ENCODE measurements at places on chromosomes 16 and 17.

DNA sequence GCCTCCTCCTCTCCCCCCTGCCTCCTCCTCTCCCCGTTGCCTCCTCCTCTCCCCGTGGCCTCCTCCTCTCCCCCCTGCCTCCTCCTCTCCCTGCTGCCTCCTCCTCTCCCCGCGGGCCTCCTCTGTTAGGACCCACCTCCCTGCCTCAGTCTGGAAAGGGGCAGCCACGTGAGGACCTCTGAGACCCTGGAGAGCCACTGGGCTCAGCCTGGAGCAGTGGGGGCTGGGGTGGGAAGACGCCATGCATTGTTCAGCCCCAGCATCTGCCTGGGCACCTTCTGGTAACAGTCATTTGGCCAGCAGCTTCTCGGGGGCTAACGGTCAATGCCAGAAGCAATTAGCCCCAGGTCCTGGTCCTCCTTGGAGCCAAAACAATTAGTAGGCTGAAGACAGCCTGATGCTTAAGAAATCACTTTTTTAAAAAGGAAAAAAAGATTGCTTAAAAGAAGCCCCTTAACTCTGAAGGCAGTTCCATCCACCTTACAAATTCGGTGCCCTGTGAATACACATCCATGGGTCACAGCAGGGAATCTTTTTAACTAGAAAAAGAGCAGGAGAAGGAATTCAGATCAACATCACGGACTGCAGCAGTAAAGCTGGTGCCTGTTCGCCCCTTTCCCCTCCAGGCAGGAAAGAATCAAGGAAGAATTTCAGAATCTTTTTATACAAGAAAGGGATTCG lies 29.8 kb downstream of the NXN start:
- DNase-seq: no peak

GRCh38 chr16:22260490-22260889 lies 36.7 kb upstream of the POLR3E start:
- no peak for DNase-seq

GRCh38 chr16:29649588-29650494 lies 13.2 kb upstream of the SPN start:
- DNase-seq: no peak

- no peak for DNase-seq
Observed at GRCh38 chr17:44097110-44097958, 26.1 kb downstream of the HDAC5 start.

- no peak for DNase-seq
Observed at GRCh38 chr16:50313596-50314478, 47.5 kb downstream of the ADCY7 start.

DNA sequence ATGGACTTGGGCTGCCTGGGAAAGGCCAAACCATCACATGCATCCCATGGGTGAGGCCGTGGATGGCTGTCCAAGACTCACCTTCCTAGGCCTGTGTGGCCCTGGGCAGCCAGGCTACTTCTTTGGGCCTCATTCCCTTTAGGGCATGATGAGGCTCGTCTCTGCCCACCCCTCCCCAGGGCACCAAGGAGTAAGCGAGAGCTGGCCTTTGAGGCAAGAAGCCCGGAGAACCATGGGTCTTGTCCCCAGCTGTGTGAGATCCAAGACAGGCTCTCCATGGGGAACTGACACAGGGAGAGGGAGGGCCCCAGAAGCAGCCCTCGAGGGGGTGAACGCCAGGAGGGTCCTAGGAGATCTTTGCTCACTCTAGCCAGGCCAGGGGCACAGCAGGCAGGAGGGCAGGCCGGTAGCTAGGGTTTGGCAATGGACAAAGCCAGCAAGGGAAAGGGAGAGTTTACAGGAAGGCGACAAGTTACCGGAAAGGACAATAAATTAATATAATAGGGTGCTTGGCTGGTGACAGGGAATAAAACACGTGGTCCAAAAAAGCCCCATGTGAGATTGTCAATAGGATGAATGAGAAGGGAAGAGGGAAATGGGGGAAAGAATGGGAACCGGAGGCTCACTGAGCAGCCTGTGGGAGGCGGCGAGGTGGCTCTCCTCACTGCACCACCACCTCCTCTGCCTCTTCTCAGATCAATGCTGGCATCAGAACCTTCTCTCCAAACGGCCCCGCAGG lies 119.1 kb downstream of the SDK2 start:
- DNase-seq: no peak

DNA sequence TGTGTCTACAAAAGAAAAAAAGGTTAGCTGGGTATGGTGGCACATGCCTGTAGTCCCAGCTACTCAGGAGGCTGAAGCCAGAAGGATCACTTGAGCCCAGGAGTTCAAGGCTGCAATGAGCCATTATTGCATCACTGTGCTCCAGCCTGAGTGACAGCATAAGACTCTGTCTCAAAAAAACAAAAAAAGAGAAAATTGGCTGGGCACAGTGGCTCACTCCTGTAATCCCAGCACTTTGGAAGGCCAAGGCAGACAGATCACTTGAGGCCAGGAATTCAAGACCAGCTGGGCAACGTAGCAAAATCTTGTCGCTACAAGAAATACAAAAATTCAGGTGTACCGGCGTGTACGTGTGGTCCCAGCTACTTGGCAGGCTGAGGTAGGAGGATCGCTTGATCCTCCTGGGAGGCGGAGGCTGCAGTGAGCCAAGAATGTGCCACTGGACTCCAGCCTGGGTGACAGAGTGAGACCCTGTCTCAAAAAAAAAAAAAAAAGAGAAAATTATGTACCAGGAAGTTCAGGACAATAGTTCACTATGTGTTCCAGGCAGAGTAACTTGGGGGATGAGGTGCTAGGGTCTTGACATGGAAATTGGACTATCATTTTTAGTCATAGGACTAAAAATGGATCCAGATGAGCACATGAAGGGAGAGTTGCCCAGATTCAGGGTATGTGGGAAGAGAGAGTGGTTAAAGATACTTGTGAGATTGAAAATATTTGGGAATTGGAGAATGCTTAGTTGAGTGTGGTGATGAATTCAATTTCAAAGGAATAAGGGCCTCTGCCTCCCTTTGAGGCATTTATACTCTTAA lies 11.0 kb downstream of the ALDH3A2 start:
- no peak for DNase-seq

DNA sequence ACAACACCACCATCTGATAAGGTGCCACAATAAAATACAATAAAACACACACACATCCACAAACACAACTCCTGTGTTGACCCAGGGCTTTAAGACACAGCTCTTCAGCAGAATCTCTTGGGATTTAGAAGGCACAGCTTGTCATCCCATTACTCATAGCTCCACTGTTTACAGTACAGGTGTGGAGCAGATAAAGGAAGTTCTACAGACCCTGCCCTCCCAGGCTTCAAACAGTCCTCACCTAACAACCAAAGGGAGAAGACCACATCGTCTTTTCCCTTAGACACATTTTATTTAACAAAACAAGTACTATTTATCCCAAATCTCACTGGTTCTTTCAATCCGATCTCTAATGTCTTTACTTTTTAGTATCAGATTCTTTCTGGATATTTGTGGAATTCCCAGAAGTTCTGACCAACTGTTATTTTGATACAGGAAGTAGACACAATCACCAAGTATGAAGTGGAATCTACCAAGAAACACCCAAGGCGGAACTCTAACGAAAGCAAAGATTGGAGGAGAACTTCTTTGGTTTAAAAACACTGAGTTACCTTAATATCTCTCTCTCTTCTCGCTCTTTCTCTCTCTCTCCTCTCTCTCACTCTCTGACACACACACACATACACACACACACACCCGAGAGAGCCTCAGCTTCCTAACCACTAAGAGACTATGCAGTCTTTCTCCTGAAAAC lies 46.1 kb downstream of the CYTH1 start:
- no peak for DNase-seq

GRCh38 chr16:26454102-26454501 lies 612.6 kb upstream of the C16orf82 start:
- DNase-seq: no peak

DNA sequence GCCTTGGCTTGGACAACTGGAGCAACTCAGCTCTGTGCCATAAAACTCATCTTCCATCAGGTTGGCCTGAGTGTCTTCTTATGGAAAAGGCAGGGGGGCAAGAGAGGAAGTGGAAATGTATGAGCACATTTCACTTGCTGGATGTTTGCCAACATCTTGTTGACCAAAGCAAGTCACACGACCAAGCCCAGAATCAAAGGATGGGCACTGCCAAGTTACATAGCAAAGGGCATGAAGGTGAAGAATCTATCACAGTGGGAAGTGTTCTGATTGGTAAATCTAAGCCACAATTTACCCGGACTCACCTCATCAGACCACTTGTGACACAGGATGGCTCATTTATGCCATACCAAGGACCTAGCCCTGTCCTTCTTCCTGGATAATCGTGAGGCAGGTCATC lies 310.5 kb upstream of the IRX5 start:
- no peak for DNase-seq

GRCh38 chr17:9862220-9862619 lies 36.5 kb downstream of the GLP2R start:
- no peak for DNase-seq

DNA sequence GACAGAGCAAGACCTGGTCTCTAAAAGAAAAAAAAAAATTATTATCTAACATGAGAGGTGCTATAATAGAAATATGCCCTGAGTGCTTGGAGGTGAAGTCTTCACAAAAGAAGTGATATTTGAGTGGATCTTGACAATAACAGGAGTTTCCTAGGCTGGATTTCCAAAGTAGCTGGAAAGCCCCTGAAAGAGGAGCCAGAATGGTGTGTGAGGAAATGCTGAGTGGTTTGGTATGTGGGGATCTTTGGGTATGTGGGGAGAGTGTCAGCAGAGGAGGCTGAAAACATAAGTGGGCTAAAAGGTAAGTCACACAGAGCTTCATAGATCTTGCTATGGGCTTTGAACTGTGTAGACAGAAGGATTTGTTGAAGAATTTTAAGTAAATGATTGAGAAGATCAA lies 100.1 kb downstream of the YPEL2 start:
- no peak for DNase-seq

DNA sequence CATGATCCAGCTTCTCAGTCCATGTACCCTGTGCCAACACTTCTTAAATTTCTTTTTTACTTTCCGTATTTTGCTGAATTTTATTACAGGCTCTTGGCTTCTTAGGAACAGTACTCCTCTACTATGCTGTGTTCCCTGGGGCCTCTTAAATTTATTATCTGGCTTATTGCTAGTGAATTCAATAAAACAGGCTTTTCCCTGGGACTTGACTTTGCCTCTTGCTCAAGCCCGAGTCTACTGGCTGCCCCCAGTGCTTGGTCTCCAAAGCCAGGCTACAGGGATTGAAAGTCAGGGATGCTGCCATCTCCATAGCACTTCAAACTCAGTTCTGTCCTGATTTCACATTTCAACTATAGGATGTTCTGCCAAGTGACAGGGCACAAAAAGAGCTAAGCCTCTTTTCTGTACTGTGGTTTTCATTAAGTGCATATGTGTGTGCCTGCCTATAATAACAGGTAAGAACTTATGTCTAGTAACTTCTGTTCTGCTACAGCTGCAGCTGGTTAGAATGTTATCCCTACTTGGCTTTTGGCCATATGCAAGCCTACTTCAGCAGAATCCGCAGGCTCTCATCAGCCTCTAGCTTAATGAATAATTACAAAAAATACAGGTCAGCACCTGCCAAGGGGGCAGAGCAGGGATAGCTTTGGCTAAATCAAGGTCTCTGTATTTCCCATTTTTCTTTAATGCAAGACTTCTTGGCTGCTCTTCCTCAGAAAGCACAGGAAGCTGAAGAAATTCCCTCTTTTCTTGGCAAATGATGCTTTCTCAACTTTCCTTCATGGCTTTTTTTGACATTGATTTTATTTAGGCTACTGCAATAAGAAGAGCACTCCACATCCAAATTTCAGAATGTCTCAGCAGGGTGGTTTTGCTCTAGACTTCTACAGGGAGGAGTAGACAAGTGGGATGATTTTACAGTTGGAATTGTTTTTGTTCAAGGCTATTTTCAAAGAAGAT lies 8.2 kb downstream of the FAM20A start:
- no peak for DNase-seq

DNA sequence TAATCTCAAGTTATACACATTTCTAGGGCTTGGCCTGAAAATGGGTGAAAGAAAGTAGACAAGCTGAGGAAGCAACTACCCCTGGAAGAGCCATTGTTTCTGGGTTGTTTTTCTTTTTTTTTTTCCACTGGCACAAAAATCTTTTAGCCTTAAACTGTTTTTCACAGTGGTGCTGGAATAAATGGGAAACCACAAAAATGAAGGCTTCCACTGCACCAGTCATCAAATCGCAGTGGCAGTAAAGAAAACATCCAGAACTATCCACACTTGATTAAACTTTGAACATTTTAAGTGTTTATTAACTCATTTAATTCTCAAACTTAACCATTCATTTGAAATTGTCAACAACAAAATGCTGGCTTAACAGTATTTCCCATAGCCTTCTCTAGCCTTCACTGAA lies 14.3 kb downstream of the CMTM4 start:
- DNase-seq: no peak

DNA sequence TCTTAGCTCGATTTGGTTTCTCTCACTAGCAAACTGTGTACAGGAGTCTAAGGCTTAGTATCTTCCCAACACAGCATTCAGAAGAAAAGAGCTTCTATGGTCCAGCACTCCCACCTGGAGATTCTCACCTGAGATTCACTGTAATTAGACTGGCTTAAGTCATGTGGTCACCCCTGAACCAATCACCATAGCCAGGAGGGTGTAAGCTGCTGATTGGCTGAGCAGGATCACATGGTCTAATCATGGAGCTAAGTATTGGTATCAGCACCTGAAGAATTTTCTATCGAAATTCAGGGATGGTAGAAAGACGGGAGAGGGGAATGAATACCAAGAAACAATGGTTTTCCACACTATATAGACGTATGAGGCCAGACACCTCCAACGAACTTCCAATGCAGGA lies 359.8 kb upstream of the ERCC4 start:
- no peak for DNase-seq

DNA sequence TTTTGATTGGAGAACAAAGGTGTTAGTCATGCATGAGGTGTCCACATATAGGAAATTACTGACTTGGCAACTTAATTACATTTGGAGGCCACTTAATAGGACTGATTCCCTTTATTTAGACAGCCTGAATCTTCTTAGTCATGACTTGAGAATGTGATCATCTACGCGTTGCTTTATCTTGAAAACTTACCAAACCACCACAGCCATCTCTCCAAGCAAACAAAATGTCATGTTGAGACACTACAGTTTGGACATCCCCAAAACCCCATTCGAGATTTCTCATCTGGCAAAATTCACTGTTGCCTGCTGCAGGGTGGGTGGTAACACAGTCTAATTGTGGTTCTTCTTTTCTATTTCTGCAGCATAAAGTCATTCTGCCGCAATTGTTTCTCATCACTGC lies 176.5 kb upstream of the CDH5 start:
- DNase-seq: no peak

- DNase-seq: no peak
Observed at GRCh38 chr16:27406511-27407128, 4.6 kb downstream of the IL21R start.

DNA sequence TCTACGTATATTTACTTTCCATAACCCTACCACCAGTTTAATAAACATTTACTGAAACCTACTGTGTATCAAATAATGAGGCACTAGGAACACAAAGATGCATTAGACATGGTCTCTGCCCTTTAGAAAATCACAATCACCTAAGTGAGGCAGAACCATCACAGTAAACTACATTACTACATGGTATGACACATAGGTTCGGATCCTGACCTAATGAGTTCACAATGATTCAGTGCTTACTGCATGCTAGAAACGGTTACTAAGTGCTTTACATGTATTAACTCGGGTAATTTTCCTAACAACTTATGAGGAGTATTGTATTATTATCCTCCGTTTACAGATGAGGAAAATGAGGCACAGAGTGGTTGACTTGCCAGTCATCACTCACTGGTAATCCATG lies 5.2 kb upstream of the SYNRG start:
- no peak for DNase-seq

Measured in stimulated activated CD4-positive, alpha-beta T cell treated with anti-CD3 and anti-CD28 coated beads, Interleukin-1b, Interleukin-23, amount 100 ng/mL, for 24 hours (primary cell).